ENCODE measurements at places on chromosomes 7 and 10.

DNA sequence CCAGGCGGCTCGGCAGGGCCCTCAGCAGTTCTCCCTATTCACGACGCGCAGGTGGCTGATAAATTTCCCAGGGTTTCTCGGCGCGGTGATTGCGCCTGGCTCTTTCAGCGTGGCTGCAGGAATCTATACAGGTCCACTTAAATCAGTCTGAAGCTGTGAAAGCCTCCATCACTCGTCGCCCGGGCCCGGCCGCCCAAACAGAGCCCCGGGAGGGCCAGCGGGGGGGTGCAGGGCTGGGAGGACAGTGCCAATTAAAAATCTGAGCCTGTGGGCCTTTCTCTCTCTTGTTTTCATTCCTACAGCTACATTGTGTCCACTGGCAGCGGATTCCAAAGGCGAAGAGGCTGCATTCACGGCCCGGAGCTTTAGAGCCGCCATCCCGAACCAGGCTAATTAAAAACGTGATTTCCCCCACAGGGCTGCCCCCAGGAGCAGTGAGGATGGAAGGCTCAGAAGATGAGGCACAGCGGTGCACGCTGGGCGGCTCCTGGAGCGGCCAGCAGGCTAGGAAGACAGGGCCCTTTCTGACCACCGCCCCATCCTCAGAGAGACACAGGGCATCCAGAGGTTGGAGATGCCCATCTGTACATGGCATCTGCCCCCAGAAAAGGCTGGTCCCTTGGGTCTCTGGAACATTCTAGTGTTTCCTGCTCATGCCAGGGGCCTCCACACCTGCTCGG lies 100.7 kb downstream of the FAM53B start:
- H3K36me3 ChIP-seq, result no peaks in the 10 kb centered on the region
- H3K27me3 ChIP-seq, result no peaks in the 10 kb centered on the region
- peaks cover 57% of the 10 kb centered on the region for H3K4me1 ChIP-seq
- DNase-seq, result no peak

DNA sequence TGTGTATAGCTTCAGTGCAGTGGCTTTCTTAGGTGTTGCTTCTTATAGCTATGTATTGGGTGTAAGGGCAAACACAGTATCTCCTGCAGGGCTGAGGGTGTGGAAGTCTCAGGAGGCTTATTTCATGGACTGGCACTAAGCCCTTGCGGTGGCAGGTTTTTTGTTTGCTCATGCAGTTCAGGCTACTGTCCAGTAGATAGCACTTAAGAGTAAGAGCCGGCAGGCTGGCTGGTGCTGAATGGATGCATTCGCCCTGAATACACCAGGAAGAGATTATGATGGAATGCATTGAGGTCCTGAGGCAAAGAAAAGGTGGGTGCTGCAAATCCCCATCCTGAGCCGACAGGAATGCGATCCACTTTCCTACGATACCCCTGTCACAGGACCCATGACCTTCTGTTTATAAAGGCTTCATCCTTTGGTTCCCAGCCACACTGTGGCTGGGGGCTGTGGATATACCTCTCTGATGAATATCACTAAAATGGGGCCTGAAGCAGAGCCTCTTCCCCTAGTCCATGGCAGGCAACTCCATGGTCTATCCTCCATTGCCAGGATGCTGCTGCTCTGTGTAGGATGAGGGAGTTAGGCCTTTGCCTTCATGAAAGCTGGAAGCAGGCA lies 44.9 kb downstream of the ANXA8 start:
- H3K27me3 ChIP-seq, result peaks cover 17% of the 10 kb centered on the region
- H3K4me1 ChIP-seq, result no peaks in the 10 kb centered on the region
- DNase-seq, result no peak
- no peak overlapping the region for H3K27ac ChIP-seq
- H3K4me3 ChIP-seq, result no peak overlapping the region

DNA sequence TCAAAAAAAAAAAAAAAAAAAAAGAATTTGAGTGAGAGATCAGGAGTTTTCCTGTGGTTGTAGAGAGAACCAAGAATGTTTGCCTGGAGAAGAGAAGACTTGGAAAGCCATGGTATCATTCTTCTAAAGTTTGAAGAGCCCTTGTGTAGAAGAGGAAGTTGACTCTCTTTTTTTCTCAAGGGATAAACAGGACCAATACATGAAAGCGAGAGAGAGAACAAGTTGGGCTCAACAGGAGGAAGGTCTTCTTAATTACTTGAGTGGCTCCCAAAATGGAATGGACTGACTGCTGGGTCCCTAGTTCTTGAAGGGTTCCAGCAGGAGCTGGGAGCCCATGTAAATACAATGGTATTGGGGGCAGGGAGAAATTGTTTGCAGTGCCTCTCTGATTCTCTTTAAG lies 173.3 kb upstream of the ADO start:
- H3K36me3 ChIP-seq, result no peaks in the 10 kb centered on the region
- H3K4me3 ChIP-seq, result no peak overlapping the region
- no peaks in the 10 kb centered on the region for H3K27me3 ChIP-seq
- DNase-seq, result no peak
- H3K27ac ChIP-seq, result peak overlapping the region; percentile 43
- H3K4me1 ChIP-seq, result peaks cover 7% of the 10 kb centered on the region

DNA sequence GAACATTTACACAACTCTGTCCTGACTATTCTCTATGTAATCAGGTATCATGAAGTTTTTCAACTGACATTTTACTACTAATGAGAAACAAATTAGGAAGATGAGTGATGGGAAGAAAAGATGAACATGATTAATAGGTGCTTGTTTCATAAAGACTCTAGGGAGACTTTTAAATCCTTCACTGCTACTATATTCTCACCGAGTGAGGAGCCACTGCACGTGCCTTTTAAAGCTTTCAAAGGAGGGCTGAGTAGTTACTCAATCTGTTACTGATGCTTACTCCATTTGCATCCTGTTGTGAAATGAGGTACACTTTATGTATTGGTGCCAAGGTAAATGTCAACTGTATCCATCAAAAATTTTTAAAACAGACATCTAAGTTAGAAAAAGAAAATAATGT lies 1.3 kb upstream of the COMMD3 start:
- no peak for DNase-seq
- no peaks in the 10 kb centered on the region for H3K27me3 ChIP-seq
- peaks cover 2% of the 10 kb centered on the region for H3K36me3 ChIP-seq
- peak overlapping the region; percentile 99 for H3K4me3 ChIP-seq
- no peak overlapping the region for H3K27ac ChIP-seq

GRCh38 chr7:144824360-144824759 lies 11.5 kb downstream of the TPK1 start:
- no peak overlapping the region for H3K27ac ChIP-seq
- no peak overlapping the region for H3K4me3 ChIP-seq
- peaks cover 31% of the 10 kb centered on the region for H3K4me1 ChIP-seq
- H3K36me3 ChIP-seq, result no peaks in the 10 kb centered on the region
- DNase-seq, result no peak

GRCh38 chr10:45418849-45419675 lies 45.0 kb downstream of the ALOX5 start:
- peak overlapping the region; percentile 96 for H3K4me3 ChIP-seq
- peaks cover 3% of the 10 kb centered on the region for H3K36me3 ChIP-seq
- H3K4me1 ChIP-seq, result peaks cover 57% of the 10 kb centered on the region
- H3K27me3 ChIP-seq, result no peaks in the 10 kb centered on the region

- no peak for DNase-seq
- peaks cover 2% of the 10 kb centered on the region for H3K36me3 ChIP-seq
- H3K4me1 ChIP-seq, result no peaks in the 10 kb centered on the region
- H3K27ac ChIP-seq, result no peak overlapping the region
- peaks cover 30% of the 10 kb centered on the region for H3K27me3 ChIP-seq
- no peak overlapping the region for H3K4me3 ChIP-seq
Measured at GRCh38 chr10:125029584-125030242, 87.8 kb downstream of the ZRANB1 start.

- peaks cover 3% of the 10 kb centered on the region for H3K4me1 ChIP-seq
- H3K27me3 ChIP-seq, result no peaks in the 10 kb centered on the region
- no peak for DNase-seq
Measured at GRCh38 chr7:30815388-30815854, 44.2 kb downstream of the MINDY4 start.

DNA sequence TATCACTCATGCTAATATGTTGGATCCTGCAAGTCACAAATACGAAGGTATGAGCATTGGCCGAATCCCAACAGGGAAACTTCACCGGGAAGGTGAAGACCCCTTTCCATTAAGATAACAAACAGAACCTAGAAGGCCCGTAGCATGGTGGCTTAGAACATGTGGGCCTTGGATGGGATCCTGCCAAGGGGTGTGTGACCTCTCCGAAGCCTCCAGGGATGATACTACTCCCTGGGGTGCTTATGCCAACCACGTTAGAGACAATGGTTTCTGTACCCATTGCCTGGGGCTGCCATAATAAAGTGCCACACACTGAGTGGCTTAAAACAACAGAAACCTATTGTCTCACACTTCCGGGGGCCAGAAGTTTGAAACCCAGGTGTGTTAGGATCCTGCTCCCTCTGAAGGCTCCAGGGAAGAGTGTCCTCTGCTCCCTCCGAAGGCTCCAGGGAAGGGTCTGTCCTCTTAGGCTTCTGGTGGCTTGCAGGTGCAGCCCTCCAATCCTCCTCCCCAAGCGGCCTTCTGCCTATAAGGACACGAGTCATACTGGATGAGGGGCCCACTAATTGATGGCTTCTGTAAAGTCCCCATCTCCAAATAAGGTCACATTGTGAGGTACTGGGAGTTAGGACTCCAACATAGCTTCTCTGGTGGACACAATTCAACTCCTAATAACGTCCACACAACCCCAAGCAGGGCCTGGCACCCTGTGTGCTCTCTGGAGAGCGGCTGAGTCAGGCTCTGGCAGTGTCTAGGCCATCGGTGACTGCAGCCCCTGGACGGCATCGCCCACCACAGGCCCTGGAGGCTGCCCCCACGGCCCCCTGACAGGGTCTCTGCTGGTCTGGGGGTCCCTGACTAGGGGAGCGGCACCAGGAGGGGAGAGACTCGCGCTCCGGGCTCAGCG lies 992 bp upstream of the MGMT start:
- no peak for DNase-seq
- H3K4me1 ChIP-seq, result peaks cover 5% of the 10 kb centered on the region
- H3K36me3 ChIP-seq, result peaks cover under 1% of the 10 kb centered on the region
- no peak overlapping the region for H3K27ac ChIP-seq

GRCh38 chr7:95684037-95684436 lies 87.7 kb upstream of the PDK4 start:
- no peaks in the 10 kb centered on the region for H3K36me3 ChIP-seq
- H3K4me1 ChIP-seq, result no peaks in the 10 kb centered on the region
- peaks cover 13% of the 10 kb centered on the region for H3K27me3 ChIP-seq
- H3K27ac ChIP-seq, result no peak overlapping the region
- H3K4me3 ChIP-seq, result no peak overlapping the region

- no peaks in the 10 kb centered on the region for H3K27me3 ChIP-seq
- H3K4me1 ChIP-seq, result peaks cover 29% of the 10 kb centered on the region
- H3K4me3 ChIP-seq, result peak overlapping the region; percentile 96
Measured at GRCh38 chr7:151060416-151061212, 1.2 kb downstream of the SLC4A2 start.

DNA sequence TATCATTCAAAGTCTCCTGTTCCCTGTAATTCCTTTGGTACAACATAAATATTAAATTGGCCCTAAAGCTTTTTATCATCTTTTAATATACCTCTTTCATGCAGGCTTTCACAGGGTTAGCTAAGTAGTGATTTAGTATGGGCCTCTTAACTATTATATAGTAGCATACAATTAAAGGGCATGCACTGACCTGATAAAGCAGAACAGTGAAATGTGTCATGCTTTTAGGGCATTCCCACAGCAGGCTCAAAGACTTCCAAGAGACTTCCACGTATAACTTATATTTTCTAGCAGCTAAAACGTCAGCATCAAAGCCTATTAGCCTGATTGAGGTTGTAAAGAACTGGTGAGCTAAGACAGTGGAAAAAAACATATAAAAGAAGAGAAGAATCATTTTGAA lies 35.3 kb downstream of the SAMD8 start:
- H3K27me3 ChIP-seq, result no peaks in the 10 kb centered on the region
- H3K27ac ChIP-seq, result no peak overlapping the region
- no peaks in the 10 kb centered on the region for H3K36me3 ChIP-seq
- no peak for DNase-seq
- no peak overlapping the region for H3K4me3 ChIP-seq

GRCh38 chr10:132951926-132952325 lies 9.6 kb upstream of the CFAP46 start:
- no peak for DNase-seq
- peaks cover 51% of the 10 kb centered on the region for H3K27me3 ChIP-seq
- no peaks in the 10 kb centered on the region for H3K36me3 ChIP-seq
- H3K4me1 ChIP-seq, result no peaks in the 10 kb centered on the region

- H3K27ac ChIP-seq, result no peak overlapping the region
- no peak overlapping the region for H3K4me3 ChIP-seq
- H3K36me3 ChIP-seq, result no peaks in the 10 kb centered on the region
- peaks cover 4% of the 10 kb centered on the region for H3K4me1 ChIP-seq
Measured at GRCh38 chr7:35524112-35524804, 170.7 kb downstream of the HERPUD2 start.

All from T-helper 17 cell (primary cell).